ENCODE measurements at places on chromosomes 2 and 18.

DNA sequence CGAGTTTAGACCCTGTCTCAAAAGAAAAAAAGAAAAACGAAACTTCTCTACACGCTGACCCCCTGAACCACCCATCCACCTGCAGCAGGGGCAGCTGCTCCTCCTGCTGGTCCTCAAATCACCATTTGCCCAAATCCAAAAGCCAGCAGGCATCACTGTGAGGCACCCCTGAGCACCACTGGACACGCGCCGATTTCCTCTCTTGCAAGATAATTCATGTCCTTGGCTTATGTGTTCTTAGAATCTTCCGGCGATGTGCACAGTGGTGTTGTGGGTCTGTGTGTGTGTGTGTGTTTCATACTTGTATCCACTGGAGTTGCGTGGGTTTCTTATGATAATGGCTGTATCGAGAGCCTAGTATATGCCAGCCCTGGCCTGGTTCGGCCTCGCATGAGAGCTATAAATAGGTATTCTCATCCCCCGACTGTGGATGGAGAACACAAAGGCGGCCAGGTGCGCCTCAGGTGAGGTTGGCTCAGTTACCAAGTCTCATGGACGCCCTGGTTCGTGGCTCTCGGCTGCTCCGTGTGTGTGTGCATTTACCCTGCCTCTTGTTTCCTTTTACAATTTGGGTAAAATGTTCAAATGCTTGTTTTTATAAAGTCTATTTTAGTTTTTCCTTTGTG lies 235.5 kb downstream of the HDAC4 start:
- no peak for DNase-seq

GRCh38 chr2:10328670-10329579 lies 26.2 kb downstream of the HPCAL1 start:
- no peak for DNase-seq

DNA sequence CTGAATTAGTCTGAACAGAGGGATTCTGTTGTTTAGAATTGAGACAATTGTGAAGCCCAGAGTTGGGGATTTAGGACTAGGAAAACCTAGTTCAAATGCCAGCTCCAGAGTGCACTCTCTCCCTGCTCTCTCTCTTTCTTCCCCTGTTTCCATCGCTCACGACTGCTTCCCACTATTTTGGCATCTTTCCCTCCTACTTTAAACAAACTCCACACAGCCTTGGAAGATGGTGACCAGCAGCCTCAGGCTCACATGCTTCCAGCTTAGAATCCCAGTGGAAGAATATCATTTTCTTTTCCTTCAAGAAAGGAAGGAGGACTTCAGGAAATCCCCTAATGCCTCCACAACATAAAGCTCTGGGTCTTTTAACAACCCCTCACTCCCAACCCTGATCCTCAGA lies 6.1 kb upstream of the DNMT3A start:
- DNase-seq, result no peak

GRCh38 chr2:234812851-234813250 lies 139.0 kb upstream of the SH3BP4 start:
- no peak for DNase-seq

DNA sequence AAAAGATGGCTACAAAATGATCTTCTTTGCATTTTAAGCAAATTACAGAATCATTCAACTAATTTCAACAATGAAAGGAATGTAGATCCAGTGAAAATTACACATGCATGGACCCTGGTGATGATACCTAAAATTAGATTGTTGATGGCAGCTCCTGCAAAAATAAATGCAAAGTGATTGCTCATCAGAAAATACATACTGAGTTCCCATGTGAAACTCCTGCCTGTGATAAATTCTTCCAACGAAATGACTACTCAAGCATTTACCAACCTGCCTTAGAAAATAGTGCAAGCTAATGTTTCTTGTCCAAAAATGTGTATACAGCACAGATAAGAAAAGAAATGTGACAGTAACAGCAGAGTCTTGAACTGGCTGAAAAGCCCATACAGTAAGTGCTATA lies 300.0 kb upstream of the REV1 start:
- DNase-seq, result no peak

DNA sequence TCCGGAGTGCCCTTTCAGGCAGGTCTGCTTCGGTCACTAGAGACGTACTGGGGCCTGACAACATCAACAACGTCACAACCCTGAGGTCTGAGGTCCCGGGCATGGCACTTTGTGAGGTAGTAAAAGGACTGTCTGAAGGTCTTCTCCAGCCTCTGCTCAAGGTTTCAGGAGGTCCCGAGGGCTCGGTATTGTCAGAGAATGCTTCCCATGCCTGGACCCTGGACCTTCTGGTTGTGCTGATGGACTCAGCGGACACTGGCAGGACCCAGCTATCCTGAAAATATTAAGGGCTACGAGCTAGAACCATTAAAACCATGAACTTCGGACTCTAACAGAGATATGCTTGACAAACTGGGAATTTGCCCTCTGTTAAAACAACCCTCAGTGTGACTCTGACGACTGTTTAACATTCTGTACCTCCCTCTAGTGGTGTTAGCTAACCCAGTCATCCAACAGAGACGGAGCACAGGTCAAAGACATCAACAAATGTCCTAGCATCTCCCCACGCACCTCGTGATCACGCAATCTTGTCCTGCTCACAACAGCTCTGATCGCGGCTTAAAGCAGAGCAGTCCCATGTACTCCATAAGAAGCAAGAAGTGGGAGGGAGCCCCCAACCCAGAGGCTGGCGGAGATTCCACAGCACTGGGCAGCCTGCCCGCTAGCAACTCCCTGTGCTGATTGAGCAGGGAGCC lies 96.5 kb downstream of the CCDC93 start:
- no peak for DNase-seq

DNA sequence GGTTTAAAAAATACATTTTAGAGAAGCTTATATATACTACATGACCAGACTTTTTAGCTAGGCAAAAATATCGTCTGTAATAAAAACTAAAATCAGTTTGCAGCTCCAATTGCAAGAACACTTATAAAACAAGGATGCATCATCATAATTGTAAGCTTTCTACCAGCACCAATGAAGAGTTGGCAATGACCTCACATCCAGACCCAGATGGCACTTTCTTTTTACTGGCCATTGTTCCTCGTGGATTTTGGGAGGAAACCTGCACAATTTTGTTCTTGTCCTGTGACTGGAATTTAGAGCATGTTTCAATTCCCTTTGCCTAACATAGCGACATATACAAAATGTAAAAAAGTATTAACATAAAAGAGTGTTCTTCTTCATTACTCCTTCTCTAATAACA lies 174.3 kb downstream of the ZNF521 start:
- DNase-seq, result no peak

GRCh38 chr18:34085140-34085739 lies 139.5 kb downstream of the NOL4 start:
- DNase-seq, result no peak

- no peak for DNase-seq
Measured at GRCh38 chr18:58937071-58937886, 72.6 kb downstream of the ZNF532 start.

All from activated CD4-positive, alpha-beta T cell treated with anti-CD3 and anti-CD28 coated beads, Interleukin-2, amount 10 ng/mL, durations not matched to agents 7 days and 5 days (primary cell).